ENCODE measurements at places on chromosomes 13 and 19. TPM values are rescaled to one million over a fixed set of nuclear protein-coding genes. Genes with fewer than 3 reads are reported as not detected.

DNA sequence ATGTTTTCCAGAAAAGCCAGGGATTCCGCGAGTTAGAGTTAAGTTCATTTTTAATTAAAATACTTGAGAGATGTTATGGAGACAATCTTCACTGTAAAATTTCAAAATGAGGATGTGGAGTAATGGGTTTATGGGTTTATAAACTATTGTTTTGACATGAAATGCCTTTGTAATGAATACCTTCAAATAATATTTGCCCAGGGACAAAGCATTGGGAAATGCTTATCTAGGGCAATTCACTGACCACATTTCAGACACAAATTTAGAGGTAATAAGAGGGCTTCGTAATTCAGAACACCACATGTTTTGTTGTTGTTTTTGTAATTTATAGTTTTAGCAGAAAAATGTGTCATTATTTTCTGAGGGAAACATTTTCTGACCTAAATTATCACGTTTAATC is 241.1 kb upstream of the ATXN8OS start:
- no peak overlapping the region for H3K4me3 ChIP-seq
- no peaks in the 10 kb centered on the region for H3K27me3 ChIP-seq
- no peaks in the 10 kb centered on the region for H3K4me1 ChIP-seq

GRCh38 chr13:113903912-113904311 is 40.0 kb upstream of the GAS6 start:
- no peak overlapping the region for H3K4me3 ChIP-seq
- DNase-seq, result no peak
- no peak overlapping the region for H3K27ac ChIP-seq
- H3K4me1 ChIP-seq, result peaks cover 4% of the 10 kb centered on the region

GRCh38 chr13:47893527-47893926 is 107.5 kb downstream of the SUCLA2 start:
- H3K4me1 ChIP-seq, result peaks cover 21% of the 10 kb centered on the region
- peaks cover 10% of the 10 kb centered on the region for H3K36me3 ChIP-seq
- no peak for DNase-seq
- H3K27me3 ChIP-seq, result no peaks in the 10 kb centered on the region
- no peak overlapping the region for H3K4me3 ChIP-seq
- no peak overlapping the region for H3K27ac ChIP-seq

- H3K27me3 ChIP-seq, result no peaks in the 10 kb centered on the region
- H3K4me3 ChIP-seq, result no peak overlapping the region
- no peak overlapping the region for H3K27ac ChIP-seq
These were observed 202.7 kb upstream of the GPC6 start for GRCh38 chr13:93023929-93024328.

DNA sequence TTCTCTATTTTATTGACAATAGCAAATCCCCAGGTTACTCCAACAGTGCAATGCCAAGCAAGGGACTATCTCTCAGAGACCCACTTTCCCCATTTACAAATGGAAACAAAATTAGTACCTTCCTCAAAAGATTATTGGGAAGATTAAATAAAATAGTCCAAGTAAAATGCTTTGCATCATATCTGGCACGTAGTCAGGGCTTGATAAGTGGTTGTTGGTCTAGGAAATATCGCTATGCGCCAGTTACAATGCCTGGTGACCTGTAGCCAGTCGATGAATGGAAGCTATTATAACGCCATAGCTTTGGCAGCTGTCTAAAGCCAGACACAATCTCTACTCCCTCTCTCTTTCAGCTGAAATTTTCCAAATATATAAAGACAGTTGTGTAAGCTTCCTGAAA is 220.3 kb downstream of the RAP2A start:
- H3K36me3 ChIP-seq, result no peaks in the 10 kb centered on the region
- H3K4me1 ChIP-seq, result no peaks in the 10 kb centered on the region
- peaks cover 3% of the 10 kb centered on the region for H3K27me3 ChIP-seq
- no peak overlapping the region for H3K27ac ChIP-seq

GRCh38 chr13:106083620-106084350 is 451.7 kb downstream of the EFNB2 start:
- H3K27me3 ChIP-seq, result no peaks in the 10 kb centered on the region
- no peaks in the 10 kb centered on the region for H3K36me3 ChIP-seq
- no peaks in the 10 kb centered on the region for H3K4me1 ChIP-seq
- H3K4me3 ChIP-seq, result no peak overlapping the region
- H3K27ac ChIP-seq, result no peak overlapping the region

GRCh38 chr13:99386911-99387788 is 80.0 kb upstream of the GPR183 start:
- no peaks in the 10 kb centered on the region for H3K27me3 ChIP-seq
- peak overlapping the region; percentile 63 for H3K27ac ChIP-seq
- no peak overlapping the region for H3K4me3 ChIP-seq
- peaks cover 45% of the 10 kb centered on the region for H3K4me1 ChIP-seq
- H3K36me3 ChIP-seq, result peaks cover 23% of the 10 kb centered on the region

GRCh38 chr19:42155796-42156195 is 23.6 kb upstream of the POU2F2 start:
- DNase-seq, result no peak
- H3K4me3 ChIP-seq, result no peak overlapping the region
- peaks cover 6% of the 10 kb centered on the region for H3K27me3 ChIP-seq
- H3K4me1 ChIP-seq, result peaks cover 22% of the 10 kb centered on the region

- H3K27ac ChIP-seq, result no peak overlapping the region
- DNase-seq, result no peak
- H3K4me3 ChIP-seq, result peak overlapping the region; percentile 44
- H3K36me3 ChIP-seq, result no peaks in the 10 kb centered on the region
- peaks cover 12% of the 10 kb centered on the region for H3K4me1 ChIP-seq
These were observed 598 bp upstream of the GJB6 start for GRCh38 chr13:20232556-20233277.

DNA sequence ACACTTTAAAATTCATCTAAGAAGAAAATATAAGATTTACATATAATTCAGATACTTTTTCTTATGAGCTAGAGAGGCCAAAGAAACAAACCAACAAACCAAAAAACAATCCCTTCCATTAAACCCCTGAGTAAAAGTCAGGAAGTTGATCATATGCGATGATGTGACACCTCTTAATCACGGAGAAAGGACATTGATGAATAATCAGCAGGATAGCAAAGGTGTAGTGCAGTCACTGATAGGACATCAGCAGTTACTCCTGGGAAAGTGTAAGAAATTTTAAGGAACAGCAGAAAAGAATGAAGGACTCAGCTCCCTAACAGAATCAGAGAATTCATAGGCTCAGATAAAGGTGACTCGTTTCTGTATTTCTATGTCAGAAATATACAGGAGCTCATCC is 202.4 kb upstream of the EDNRB start:
- H3K27me3 ChIP-seq, result peaks cover 4% of the 10 kb centered on the region
- H3K4me3 ChIP-seq, result no peak overlapping the region
- peaks cover 3% of the 10 kb centered on the region for H3K4me1 ChIP-seq
- H3K36me3 ChIP-seq, result no peaks in the 10 kb centered on the region
- H3K27ac ChIP-seq, result no peak overlapping the region
- no peak for DNase-seq

GRCh38 chr13:23636360-23636759 is 66.1 kb downstream of the TNFRSF19 start:
- H3K27ac ChIP-seq, result no peak overlapping the region
- no peaks in the 10 kb centered on the region for H3K4me1 ChIP-seq
- no peak for DNase-seq
- H3K36me3 ChIP-seq, result no peaks in the 10 kb centered on the region

DNA sequence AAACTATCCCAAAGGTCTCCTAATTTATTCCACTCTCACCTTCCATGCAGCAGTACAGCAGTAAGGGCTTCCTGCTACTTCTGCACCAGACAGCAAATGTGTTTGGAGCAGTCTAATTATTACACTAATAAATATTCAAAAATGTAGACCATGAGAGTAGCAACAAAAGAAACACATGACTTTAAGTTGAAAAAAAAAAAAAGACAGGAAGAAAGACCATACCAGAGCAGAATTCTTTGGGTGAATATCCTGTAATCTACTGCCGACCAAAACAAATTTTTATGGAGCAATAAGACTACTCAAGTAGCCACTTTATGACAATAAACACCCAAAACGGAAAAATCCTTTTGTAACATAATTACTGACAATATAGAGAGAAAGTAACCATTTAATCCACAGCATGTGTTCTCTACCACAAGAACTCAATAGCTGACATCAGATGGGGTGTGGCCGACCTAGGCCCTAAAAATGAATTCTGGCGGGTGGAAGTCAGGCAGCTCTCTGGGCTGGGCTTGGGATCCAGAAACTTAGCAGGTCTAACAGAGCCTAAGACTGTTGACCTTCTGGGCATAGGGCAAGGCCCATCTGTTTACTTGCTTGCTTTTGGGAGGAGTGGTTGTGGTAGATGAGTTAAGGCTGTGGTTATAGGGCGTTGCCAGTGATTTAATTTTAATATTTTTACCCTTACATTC is 4.6 kb downstream of the KLF12 start:
- H3K27ac ChIP-seq, result peak overlapping the region; percentile 72
- H3K4me1 ChIP-seq, result peaks cover 38% of the 10 kb centered on the region
- peaks cover 7% of the 10 kb centered on the region for H3K36me3 ChIP-seq

DNA sequence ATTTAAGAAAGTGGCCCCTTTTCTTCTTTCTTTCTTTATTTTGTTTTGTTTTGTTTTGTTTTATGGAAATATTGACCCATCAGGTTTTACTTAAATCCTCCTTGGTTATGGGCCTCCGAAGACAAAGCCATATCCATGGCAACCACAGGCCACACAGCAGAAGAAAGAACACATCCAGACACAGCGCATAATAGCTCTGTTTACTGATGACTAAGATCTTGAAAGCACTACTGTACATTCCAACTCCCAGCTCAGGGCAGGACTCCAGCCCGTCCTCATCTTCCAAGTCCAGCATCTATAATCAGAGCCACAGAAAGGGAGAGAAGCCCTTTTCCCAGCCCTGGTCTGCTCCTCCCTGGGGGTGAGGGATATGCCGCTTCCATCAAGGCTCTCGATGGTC is 84.3 kb downstream of the NUFIP1 start:
- DNase-seq, result no peak
- H3K27ac ChIP-seq, result no peak overlapping the region
- peaks cover 6% of the 10 kb centered on the region for H3K27me3 ChIP-seq

GRCh38 chr13:80305737-80306136 is 35.2 kb downstream of the SPRY2 start:
- H3K4me3 ChIP-seq, result no peak overlapping the region
- no peak overlapping the region for H3K27ac ChIP-seq
- H3K4me1 ChIP-seq, result no peaks in the 10 kb centered on the region
- DNase-seq, result no peak
- H3K36me3 ChIP-seq, result no peaks in the 10 kb centered on the region
- H3K27me3 ChIP-seq, result no peaks in the 10 kb centered on the region

GRCh38 chr13:79829880-79830279 is 348.9 kb downstream of the NDFIP2 start:
- no peak overlapping the region for H3K27ac ChIP-seq
- H3K4me3 ChIP-seq, result no peak overlapping the region
- no peaks in the 10 kb centered on the region for H3K27me3 ChIP-seq
- H3K36me3 ChIP-seq, result no peaks in the 10 kb centered on the region

- DNase-seq, result no peak
- no peak within 1 kb of the TSS for H3K4me3 ChIP-seq
- no peaks in the 10 kb centered on the region for H3K4me1 ChIP-seq
- H3K27me3 ChIP-seq, result peaks cover 17% of the 10 kb centered on the region
- H3K36me3 ChIP-seq, result no peaks in the 10 kb centered on the region
These were observed at the start of gene ELSPBP1 for GRCh38 chr19:47994209-47994802. ELSPBP1 (plus strand) TSS chr19:47994632; CDS start chr19:48008668, 14,036 bp downstream.

- H3K4me1 ChIP-seq, result no peaks in the 10 kb centered on the region
- no peaks in the 10 kb centered on the region for H3K36me3 ChIP-seq
- H3K27me3 ChIP-seq, result peaks cover 1% of the 10 kb centered on the region
These were observed 8.7 kb downstream of the CD177 start for GRCh38 chr19:43362179-43362578.

- H3K36me3 ChIP-seq, result peaks cover 41% of the 10 kb centered on the region
- H3K27me3 ChIP-seq, result no peaks in the 10 kb centered on the region
- H3K27ac ChIP-seq, result peak overlapping the region; percentile 97
These were observed 4.5 kb downstream of the BCL3 start for GRCh38 chr19:44752816-44753625.

- H3K27ac ChIP-seq, result no peak overlapping the region
- peaks cover 11% of the 10 kb centered on the region for H3K4me1 ChIP-seq
- H3K27me3 ChIP-seq, result no peaks in the 10 kb centered on the region
- peaks cover 37% of the 10 kb centered on the region for H3K36me3 ChIP-seq
- no peak for DNase-seq
These were observed 31.4 kb downstream of the ZDHHC20 start for GRCh38 chr13:21427741-21428140.

DNA sequence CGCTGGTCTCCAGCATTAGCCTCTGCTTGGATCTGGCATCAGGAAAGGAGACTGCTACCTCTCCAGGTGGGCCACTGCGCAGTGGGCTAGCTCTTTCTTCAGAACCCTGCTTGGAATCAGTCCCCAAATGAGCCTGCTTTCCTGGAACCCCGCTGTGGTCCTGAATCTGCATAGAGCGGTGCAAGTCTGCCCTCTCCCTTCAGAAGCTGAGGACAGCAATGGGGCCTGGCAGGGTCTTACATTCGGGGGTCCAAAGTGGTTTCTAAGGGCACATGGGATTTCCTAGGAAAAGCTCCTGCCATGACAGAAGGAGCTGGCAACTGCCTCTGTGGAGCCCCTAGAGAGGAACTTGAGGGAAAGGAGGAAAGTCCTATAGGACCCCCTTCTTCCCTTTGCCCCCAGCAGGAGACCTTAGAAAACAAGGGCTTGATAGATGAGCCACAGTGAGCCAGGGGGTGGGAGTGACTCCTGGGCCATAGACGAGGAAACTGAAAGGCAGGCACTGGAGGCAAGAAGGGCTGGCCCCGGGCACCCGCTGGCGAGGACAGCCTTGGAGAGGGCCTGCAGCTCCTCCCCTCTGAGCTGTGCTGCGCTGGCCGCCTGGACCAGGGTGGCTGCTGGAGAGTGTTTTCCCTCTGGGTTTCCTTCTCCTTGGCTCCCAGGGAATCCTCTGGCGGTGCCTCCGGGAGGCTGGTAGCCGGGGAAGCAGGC is 1.4 kb upstream of the VSTM2B start:
- H3K4me3 ChIP-seq, result no peak overlapping the region
- H3K27me3 ChIP-seq, result peaks cover 57% of the 10 kb centered on the region
- DNase-seq, result no peak
- peaks cover 1% of the 10 kb centered on the region for H3K36me3 ChIP-seq
- no peak overlapping the region for H3K27ac ChIP-seq

- peaks cover 41% of the 10 kb centered on the region for H3K4me1 ChIP-seq
- peaks cover 8% of the 10 kb centered on the region for H3K27me3 ChIP-seq
- peaks cover 3% of the 10 kb centered on the region for H3K36me3 ChIP-seq
- peak overlapping the region; percentile 78 for H3K27ac ChIP-seq
- peak overlapping the region; percentile 36 for H3K4me3 ChIP-seq
These were observed 33.7 kb downstream of the NFILZ start for GRCh38 chr19:8663920-8664670.

GRCh38 chr13:35903075-35903474 is 228.1 kb downstream of the DCLK1 start:
- no peaks in the 10 kb centered on the region for H3K4me1 ChIP-seq
- no peak for DNase-seq
- no peaks in the 10 kb centered on the region for H3K27me3 ChIP-seq
- H3K36me3 ChIP-seq, result no peaks in the 10 kb centered on the region

DNA sequence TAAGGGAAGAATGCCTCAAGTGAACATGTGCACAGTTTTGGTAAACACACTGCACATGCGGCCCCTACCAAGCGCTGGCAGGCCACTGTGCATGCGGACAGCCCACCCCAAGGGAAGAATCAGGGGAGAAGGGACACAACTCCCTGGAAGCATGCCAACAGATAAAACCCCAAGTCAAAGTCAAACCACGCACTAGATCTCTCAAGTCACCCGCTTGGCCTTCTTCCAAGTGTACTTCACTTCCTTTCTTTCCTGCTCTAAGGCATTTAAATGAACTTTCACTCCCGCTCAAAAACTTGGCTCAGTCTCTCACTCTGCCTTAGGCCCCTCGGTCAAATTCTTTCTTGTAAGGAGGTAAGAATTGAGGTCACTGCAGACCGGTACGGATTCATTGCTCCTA is 4.6 kb upstream of the RFXAP start:
- H3K27me3 ChIP-seq, result peaks cover 32% of the 10 kb centered on the region
- H3K27ac ChIP-seq, result no peak overlapping the region
- peaks cover 9% of the 10 kb centered on the region for H3K4me1 ChIP-seq

ZNF541 gene
- 1.2 TPM for total RNA-seq

WASF3 gene
- not detected for total RNA-seq

ACP7 gene
- total RNA-seq, result not detected

MAST3 gene
- 38.3 TPM for total RNA-seq

ITGBL1 gene
- not detected for total RNA-seq

All from activated naive CD8-positive, alpha-beta T cell treated with anti-CD3 and anti-CD28 coated beads, Interleukin-2, amount 10 ng/mL, durations not matched to agents 7 days and 5 days (primary cell).